Lower lobe of right lung (tissue), 2 donors: ENCODE measurements at places on chromosomes 12 and 14. TPM values are rescaled to one million over a fixed set of nuclear protein-coding genes. Genes with fewer than 3 reads are reported as not detected.

The DCN gene
- 843 TPM for total RNA-seq

The LBHD2 gene
- not detected for total RNA-seq

The MYO1H gene
- total RNA-seq, result 0.30 TPM

The AKAP5 gene
- total RNA-seq, result 4.8 TPM

The JDP2 gene
- total RNA-seq, result 59.2 TPM

- H3K27ac ChIP-seq, result no peak overlapping the region
- H3K27me3 ChIP-seq, result no peaks in the 10 kb centered on the region
- H3K4me1 ChIP-seq, result no peaks in the 10 kb centered on the region
- no peaks in the 10 kb centered on the region for H3K36me3 ChIP-seq
These were observed 129.9 kb upstream of the GRIN2B start for GRCh38 chr12:14111230-14111865.
